Mesenteric fat pad (tissue), 1 donor: ENCODE measurements at places on chromosomes 2 and 18. TPM values are rescaled to one million over a fixed set of nuclear protein-coding genes. Genes with fewer than 3 reads are reported as not detected.

SOS1 gene
- total RNA-seq: 58.2 TPM

MTCL1 gene
- 2.3 TPM for total RNA-seq

AKAIN1 gene
- not detected for total RNA-seq

TXNDC2 gene
- 0.22 TPM for total RNA-seq

FLACC1 gene
- total RNA-seq: 2.8 TPM

SLC9A4 gene
- total RNA-seq: not detected

ACADL gene
- 10.9 TPM for total RNA-seq

REG3A gene
- 3.3 TPM for total RNA-seq

CCDC141 gene
- total RNA-seq: 6.4 TPM

ASXL3 gene
- total RNA-seq: 1.5 TPM

OSR1 gene
- 41.6 TPM for total RNA-seq

IMPA2 gene
- total RNA-seq: 31.8 TPM

MFSD2B gene
- total RNA-seq: not detected

FAM161A gene
- total RNA-seq: 1.00 TPM

LOXHD1 gene
- 2.3 TPM for total RNA-seq

REG1B gene
- 2.6 TPM for total RNA-seq

MALT1 gene
- 17.3 TPM for total RNA-seq

ADAM23 gene
- 1.1 TPM for total RNA-seq

CRYGB gene
- total RNA-seq: not detected

MSH6 gene
- total RNA-seq: 31.2 TPM

MC2R gene
- total RNA-seq: not detected

DLGAP1 gene
- total RNA-seq: 4.2 TPM

FIGLA gene
- total RNA-seq: not detected

COLEC12 gene
- 36.7 TPM for total RNA-seq

MYO7B gene
- 2.1 TPM for total RNA-seq

UGT1A3 gene
- not detected for total RNA-seq

UGT1A7 gene
- total RNA-seq: 0.80 TPM

ACVR1C gene
- 44.9 TPM for total RNA-seq

FAHD2B gene
- 6.9 TPM for total RNA-seq

FARP2 gene
- 44.6 TPM for total RNA-seq

C2orf72 gene
- not detected for total RNA-seq

RGPD3 gene
- 0.42 TPM for total RNA-seq

SLC30A3 gene
- not detected for total RNA-seq

PTPRN gene
- total RNA-seq: not detected

C18orf54 gene
- 1.3 TPM for total RNA-seq

CHN1 gene
- total RNA-seq: 7.0 TPM

RELCH gene
- total RNA-seq: 23.0 TPM

TNS1 gene
- 449 TPM for total RNA-seq

ASTL gene
- total RNA-seq: not detected

RAPH1 gene
- total RNA-seq: 79.6 TPM

RMDN2 gene
- 8.4 TPM for total RNA-seq

ABCG5 gene
- not detected for total RNA-seq

C2orf68 gene
- 26.3 TPM for total RNA-seq

DSG1 gene
- total RNA-seq: not detected

DTNA gene
- 19.7 TPM for total RNA-seq

SERPINB10 gene
- total RNA-seq: not detected

OBSL1 gene
- total RNA-seq: 61.5 TPM

SLC38A11 gene
- total RNA-seq: 1.1 TPM

EMX1 gene
- total RNA-seq: not detected
